RWPE1 (cell line): ENCODE measurements at places on chromosomes 12 and 14.
A peak's percentile ranks its signal among the peaks of the same experiment; 100 is the strongest.

- no peak for DNase-seq
Measured at GRCh38 chr14:105494606-105494929, 3.5 kb downstream of the TEDC1 start.

DNA sequence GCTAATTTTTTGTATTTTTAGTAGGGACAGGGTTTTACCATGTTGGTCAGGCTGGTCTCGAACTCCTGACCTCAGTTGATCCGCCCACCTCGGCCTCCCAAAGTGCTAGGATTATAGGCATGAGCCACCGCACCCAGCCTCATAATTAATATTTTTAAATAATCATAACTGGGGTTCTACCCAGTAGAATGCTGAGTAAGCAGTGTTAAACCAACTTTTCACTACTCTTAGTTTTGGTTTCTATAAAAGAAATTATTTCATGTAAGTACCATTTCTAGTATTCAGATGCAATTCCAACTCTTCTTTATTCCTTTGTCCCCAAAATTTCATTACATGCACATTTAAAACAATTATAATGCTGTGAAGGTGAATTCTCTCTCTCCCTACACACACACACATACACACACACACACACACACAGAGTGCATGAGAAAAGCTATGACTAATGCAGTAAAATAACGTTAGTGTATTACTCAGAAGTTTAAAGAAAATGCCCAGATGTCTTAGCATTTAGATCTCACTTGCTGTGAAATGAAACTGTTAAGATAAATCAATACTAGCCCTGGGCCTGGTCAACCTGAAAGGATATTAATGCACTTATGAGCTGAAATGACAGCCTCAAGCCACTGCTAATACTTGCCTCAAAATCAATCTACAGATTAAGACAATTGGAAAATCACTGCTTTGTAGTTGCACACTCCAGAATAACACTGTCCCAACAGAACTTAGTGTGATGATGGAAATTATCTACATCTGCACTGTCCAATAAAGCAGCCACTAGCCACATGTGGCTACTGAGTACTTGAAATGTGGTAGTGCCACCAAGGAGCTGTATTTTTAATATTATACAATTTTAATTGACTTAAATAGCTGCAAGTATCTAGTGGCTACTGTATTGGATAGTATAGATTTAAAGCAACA, 36.0 kb downstream of the PTPN21 start:
- peak; percentile 10 for DNase-seq

DNA sequence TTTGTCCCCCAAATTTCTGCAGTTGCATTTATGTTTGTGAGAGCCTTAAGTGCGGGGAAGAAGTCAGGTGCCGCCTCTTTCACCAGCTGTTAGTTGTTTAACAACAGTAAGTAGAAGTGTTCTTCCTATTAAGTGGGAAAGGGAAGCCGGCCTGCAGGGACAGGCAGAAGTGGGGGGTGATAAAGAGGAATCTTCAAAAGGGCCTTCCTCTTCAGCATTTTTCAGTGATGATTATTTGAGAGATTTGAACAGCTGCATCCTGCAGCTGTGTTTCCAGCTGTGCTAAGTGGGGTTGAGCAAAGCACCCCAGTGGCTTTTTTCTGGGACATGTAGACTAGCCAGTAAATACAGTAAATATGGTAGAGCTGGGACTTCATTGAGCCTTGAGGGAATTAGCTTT, 32.1 kb upstream of the SLC38A1 start:
- DNase-seq: no peak

DNA sequence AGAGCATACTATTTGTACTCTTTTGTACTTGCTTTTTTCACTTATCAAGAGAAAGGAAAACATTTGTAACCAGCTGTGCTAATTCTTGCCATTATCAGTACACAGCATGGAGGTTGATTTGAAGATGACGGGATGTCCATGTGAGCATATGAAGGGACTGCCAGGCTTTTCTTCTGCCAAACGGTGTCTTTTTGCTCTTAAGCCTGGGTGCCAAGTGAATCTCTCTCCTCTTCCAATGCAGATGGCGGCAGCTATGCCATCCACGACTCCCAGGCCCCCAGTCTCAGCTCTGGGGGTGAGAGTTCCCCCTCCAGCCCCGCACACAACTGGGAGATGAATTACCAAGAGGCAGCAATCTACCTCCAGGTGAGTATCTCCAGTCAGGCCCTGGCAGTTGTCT, 38.9 kb downstream of the TPCN1 start:
- DNase-seq: no peak

GRCh38 chr12:86735072-86735471, 478.9 kb upstream of the MGAT4C start:
- DNase-seq: no peak

DNA sequence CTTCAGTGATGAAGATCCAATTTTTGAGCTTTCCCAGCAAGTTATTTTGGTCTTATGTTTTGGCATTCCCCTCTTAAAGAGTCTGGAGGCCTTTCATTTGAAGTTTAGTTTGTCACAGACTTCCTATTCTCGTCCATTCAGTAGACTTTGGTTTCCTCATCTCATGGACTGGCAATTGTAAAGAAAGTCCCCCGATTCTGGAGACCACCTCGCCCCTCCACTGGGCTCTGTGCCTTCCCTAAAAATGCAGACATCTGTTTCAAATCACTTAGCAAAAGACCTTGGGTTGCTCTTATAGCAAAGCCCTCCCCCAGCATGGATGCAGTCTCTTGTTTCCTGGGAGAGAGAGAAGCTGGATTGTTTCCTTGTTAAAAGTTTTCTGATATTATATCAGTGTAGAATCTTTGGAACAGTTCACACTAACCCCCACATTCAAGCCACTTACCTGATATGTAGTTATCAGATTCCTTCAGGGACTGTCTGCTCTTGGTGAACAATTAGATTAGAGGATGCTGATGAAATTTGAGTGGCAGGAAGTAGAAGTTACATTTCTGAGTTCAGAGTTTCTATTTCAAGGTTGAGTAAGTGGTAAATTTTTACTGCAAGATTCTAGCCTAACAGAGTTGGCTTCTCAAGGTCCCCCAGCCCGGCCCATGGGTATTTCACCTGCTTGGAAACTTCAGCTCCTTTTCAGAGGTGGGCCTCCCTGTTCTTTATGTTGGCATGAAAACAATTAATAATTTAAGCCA, 56.3 kb downstream of the PLXNC1 start:
- no peak for DNase-seq

DNA sequence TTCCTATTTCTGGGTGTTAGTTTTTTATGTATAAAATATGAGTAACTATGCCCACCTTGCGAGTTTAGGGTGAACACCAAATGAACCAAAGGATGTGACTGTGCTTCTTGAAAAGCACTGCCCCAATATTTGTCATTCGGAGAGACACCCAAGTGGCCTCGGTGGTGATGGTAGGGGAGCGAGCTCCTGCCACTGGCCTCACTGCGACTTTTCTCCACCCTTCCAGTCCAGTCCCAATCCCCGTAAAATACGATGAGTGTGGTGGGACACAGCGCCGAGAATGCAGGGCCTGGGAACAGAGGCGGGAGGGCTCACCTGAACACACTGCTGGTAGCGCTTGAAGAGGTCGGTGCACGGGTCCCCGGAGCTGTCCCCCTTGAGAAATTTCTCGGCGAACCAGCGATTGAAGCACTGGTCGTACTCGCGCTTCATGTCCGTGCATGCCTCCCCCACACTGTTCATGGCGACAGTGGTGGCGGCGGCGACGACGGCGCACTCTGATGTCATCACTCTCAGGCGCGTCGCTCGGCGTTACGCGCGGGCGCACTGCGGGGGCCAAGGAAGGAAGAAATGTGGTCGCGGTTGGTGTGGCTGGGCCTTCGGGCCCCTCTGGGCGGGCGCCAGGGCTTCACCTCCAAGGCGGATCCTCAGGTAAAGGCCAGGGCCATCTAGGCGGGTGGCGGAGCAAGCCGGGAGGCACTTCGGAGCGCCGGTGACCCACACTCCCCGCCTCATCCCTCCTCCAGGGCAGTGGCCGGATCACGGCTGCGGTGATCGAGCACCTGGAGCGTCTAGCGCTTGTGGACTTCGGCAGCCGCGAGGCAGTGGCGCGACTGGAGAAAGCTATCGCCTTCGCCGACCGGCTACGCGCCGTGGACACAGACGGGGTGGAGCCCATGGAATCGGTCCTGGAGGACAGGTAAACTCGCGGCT, at the start of the genes GATC and TRIAP1:
GATC (plus strand) TSS at position 534 of the 933 bp plus-strand sequence; CDS start at position 571, 37 bp downstream.
TRIAP1 (minus strand) TSS at position 474 of the 933 bp plus-strand sequence; CDS start at position 462, 12 bp downstream.
- peak; percentile 70 for DNase-seq

GRCh38 chr12:46509135-46509534, 136.6 kb upstream of the SLC38A2 start:
- no peak for DNase-seq

DNA sequence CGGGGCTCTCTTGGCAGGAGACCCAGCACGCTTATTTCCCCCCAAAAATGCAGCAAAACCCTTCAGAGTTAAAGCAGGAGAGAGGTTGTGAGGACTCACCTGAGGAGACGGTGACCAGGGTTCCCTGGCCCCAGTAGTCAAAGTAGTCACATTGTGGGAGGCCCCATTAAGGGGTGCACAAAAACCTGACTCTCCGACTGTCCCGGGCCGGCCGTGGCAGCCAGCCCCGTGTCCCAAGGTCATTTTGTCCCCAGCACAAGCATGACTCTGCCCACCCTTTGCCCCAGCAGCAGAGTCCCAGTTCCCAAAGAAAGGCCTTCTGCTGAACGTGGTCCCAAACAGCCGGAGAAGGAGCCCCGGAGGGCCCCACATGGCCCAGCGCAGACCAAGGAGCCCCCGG, 337.7 kb downstream of the TMEM121 start:
- no peak for DNase-seq

DNA sequence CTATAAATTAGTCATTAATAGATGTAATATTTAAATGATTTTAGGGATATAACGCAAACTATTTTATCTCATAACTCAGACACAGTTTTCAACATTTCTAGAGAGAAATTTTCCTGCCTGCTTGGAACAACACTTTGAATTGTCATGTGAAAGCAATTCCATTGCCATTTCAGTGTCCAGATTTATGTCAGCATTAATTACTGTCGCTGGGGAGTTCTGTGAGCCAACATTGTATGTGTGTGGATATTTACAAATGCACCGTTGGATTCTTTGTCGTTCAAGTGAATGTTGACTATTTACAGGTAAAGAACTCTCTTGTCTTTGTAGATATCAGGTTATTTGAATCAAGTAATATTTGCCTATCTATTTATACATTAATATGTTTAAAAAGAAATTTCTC, 465.3 kb upstream of the RGS6 start:
- DNase-seq: no peak

GRCh38 chr14:50823762-50824636, 7.0 kb downstream of the NIN start:
- no peak for DNase-seq

DNA sequence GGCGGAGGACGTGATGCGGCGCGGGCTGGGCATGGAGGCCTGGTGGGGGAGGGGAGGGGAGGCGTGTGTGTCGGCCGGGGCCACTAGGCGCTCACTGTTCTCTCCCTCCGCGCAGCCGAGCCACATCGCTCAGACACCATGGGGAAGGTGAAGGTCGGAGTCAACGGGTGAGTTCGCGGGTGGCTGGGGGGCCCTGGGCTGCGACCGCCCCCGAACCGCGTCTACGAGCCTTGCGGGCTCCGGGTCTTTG, 303 bp downstream of the GAPDH start:
- DNase-seq: no peak

DNA sequence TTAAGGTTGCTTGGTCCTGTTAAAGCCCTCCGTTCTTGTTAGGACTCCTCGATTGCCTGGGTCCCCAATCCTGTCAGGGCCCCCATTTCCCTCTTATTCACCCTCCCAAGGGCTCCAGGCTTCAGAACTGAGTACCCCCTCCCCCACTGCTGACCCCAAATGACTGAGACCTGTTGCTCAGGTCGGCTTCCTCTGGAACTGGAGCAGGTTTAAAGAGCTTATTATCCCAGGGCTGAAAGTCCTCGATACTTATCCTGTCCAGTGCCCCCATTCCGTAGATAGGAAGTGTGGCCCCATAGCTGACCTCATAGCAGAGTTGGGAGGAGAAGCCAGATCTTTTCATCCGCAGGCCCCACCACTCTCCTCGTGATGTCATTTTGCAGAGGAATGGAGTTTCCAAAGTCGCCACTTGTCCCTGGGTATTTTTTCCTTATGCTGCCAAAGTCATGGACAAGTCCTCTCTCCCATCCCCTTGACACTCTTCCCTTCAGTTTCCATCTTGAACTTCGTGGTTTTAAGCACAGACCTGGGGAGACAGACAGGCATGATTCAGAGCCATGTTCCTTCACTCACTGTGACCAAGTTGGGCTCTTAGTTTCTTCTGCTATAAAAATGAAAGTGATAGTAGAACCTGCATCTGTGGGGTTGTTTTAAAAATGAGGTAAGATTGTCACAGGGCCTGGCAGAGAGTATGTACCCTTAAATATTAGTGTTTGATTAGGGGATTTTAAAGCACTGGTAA, 1.2 kb downstream of the USP30 start:
- peak; percentile 2 for DNase-seq

DNA sequence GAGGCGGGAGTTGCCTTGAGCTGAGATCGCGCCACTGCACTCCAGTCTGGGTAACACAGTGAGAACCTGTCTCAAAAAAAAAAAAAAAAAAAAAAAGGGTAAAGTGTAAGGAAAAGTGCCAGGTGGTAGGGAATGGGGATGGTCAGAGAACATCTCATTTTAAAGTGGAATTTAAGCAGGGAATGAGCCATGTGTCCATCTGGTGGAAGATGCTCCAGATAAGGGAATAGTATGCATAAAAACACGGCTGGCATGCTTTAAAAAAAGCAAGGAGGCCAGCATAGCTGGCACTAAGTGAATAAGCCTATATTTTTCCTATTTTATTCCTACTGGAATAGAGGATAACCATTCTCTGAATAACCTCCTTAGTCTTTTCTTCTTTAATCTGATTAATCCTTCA, 33.7 kb downstream of the FAM186A start:
- no peak for DNase-seq

GRCh38 chr12:4388032-4388431, 8.5 kb upstream of the FGF23 start:
- no peak for DNase-seq

DNA sequence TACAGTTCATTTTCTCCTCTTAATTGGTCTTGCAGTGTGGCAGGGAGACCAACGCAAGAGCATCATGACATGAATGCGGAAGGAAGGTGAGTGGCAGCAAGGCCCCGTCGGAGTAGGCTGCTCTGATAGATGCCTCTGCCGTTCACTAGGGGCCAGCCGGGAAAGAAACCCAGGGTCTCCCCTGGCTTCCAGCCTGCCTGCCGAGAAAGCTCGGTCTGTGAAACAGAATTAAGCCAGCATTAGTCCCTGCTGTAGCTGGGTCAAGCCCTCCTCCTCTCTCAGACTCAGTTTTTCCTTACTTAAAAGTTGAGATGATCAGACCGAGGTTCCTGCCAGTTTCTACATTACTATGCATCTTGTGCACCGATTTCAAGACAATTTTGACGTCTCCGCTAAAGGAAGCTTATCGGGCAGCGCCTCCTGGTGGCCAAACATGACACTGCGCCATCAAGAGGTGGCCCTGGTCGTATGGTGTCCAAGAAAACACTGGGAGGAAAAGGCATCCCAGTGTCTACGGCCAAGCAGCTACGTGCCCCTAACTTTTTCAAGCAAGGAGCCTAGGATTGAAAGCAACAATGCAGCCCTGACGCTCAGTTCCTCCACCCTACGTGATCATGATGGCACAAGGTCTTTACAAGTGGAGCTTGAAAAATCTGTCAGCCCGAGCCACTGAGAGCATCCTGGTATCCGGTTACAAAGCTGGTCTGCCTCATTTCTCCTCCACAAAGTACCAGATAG, 131.6 kb downstream of the KSR2 start:
- peak; percentile 67 for DNase-seq
